CD4-positive, CD25-positive, alpha-beta regulatory T cell (primary cell): ENCODE measurements at places on chromosomes 5 and 9.

- DNase-seq, result no peak
These were observed 69.8 kb downstream of the ASTN2 start for GRCh38 chr9:117344892-117345660.

GRCh38 chr5:107456281-107456715 lies 214.4 kb downstream of the EFNA5 start:
- no peak for DNase-seq

DNA sequence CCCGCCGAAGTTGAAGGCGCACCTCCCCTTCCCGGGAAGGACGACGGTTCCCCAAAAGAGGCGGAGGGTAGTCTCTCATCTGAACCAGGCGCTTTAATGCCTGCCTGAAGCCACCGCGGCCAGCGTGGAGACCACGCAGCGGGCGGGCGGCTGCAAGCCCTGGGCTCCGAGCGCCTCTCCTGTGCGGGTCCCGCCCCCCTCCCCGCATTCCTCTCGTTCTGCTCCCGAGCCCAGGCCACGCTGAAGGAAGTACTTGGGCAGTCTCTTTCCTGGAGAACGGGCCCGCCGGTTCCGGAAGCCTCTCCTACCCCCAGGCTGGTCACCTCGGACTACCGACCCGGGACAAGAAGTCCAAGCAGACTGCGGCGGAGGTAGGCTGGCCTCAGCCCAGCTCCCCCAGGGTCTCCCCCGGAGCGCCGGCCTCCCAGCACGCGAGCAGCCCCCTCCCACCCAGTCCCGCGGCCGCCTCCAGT lies 571 bp downstream of the PPIC start:
- DNase-seq, result no peak

GRCh38 chr5:143016777-143017516 lies 246.8 kb downstream of the ARHGAP26 start:
- no peak for DNase-seq

GRCh38 chr9:110731437-110732028 lies 62.9 kb downstream of the MUSK start:
- no peak for DNase-seq

DNA sequence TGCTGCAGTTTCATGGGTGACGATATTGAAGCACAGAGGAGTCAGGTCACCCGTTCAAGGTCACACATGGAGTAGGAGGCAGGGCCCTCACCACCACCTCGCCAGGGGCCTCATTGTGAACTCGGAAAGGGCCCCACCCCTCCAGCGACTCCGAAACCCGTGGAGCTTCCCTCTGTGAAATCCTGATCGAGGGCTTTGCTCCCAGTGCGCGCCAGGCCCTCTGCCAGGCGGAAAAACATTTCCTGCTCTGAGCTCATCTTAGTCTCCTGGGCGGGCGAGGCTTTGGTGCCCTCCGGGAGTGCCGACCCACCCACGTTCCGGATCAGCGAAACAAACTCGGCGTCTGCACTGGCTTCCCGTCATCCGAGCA lies 75.0 kb upstream of the FCN1 start:
- DNase-seq, result no peak

DNA sequence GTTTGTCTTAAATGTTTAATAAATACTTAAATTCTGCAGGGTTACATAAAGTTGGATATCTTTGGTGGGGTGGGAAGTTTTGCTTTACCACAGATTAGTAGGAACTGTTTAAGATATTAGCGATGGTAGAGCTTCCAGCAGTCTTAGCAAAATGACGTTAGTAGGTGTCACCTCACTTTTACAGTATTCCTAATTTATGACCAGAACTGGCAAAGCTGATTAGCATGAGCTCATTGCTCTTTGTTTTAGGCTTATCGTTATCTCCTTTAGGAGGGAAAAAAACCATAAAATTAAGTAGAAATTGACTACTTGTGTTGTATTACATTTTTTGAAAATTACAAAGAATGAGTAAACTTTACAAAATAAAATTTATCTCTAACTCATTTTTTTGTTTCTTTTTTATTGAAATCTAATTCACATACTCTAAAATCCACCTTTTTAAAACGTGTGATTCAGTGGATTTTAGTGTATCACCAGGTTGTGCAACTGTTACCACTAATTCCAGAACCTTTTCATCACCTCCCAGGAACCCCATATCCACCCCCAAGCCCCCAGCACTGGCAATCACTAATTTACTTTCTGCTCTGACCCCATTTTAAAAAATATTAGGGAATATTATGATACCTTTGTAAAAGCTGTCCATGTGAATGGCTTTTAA lies 129.5 kb downstream of the TRIO start:
- DNase-seq, result no peak

GRCh38 chr5:139413153-139413552 lies 9.3 kb upstream of the SPATA24 start:
- no peak for DNase-seq

- no peak for DNase-seq
These were observed 125.6 kb downstream of the RAB3C start for GRCh38 chr5:58708456-58708855.

DNA sequence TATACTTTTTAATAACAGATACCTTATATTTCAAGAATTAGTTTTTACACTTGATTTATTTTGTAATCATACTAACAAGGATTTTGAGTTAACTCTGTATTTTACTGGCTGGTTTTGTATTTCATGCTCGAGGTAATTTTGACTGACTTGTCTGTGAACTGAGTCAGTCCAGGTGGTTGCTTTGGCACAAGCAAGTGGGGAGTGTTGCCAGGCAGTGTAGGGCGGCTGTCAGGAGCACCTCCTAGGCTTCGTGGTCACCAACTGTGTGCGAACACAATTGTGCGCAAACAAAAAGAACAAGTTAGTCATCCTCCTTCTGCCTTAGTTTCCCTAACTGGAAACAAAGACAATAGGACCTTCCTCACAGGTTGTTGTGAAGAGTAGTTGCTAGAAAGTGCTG lies 286.3 kb downstream of the ADGRV1 start:
- no peak for DNase-seq

DNA sequence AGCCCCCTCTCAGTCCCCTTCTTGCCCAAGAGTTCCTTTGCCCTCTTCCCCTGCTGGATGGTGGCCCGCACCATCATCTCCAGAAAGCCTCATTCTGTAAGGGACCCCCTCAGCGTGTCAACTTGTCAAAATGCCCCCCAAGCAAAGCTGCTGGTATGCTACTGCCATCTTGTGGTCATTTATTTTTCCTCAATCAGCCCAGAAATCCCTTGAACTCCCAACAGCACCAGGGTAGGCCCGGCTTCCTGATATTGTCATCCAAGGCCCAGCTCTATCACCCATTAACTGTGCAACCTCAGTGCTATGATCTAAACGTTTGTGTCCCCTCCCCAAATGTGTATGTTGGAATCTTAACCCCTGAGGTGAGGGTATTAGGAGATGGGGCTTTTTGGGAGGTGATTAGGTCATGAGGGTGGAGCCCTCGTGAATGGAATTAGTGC lies 53.2 kb upstream of the FBXW11 start:
- no peak for DNase-seq

GRCh38 chr5:109450129-109450877 lies 40.5 kb upstream of the PJA2 start:
- no peak for DNase-seq

- no peak for DNase-seq
These were observed 33.3 kb upstream of the ABCA1 start for GRCh38 chr9:104961238-104961637.

DNA sequence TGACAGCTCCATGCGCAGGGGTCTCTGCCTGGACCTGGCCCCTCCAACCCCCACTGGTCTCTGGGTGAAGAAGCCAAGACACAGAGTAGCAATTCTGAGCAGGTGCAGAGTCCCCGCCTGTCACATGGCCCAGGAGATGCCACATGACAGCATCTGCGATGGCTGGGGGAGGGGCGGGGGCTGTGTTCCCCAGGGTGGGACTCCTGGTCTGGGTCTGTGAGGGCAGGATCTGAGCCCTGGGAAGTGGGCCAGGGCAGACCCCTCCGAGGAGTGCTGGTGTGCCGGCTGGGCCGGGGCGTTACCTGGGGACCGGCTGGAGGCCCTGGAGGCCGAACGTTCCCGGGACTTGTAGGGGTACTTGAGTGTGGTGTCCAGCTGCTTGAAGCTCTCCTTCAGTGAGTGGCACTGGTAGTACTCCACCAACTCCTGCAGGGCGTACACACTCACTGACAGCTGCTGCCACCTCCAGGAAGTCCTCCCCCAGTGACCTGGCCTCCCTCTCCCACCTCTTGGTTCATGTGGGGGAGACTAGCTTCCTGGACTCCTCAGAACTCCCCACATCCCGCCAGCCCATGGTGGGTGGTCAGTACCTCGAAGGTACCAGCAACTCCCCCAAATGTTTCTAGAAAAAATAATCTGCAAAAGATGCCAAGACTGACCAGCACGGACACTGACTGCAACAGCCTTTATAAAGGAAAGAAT lies 32.1 kb upstream of the SARDH start:
- no peak for DNase-seq

- no peak for DNase-seq
These were observed 480.9 kb upstream of the PAPPA start for GRCh38 chr9:115672477-115673316.
